H1 (cell line): ENCODE measurements at places on chromosomes 1 and 21.

DNA sequence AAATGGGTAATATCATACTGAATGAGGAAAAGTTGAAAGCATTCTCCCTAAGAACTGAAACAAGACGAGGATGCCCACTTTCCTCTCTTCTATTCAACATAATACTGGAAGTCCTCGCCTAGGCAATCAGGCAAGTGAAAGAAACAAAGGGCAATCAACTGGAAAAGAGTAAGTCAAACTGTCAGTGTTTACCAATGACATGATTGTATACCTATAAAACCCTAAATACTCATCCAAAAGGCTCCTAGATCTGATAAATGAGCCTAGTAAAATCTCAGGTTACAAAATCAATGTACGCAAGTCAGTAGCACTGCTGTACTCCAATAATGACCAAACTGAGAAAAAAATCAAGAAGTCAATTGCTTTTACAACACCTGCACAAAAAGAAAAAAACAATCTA is 575.8 kb upstream of the PRMT6 start:
- DNase-seq: no peak
- H3K4me1 ChIP-seq: no peaks in the 10 kb centered on the region
- no peak overlapping the region for H3K27ac ChIP-seq
- H3K27me3 ChIP-seq: no peaks in the 10 kb centered on the region
- H3K36me3 ChIP-seq: no peaks in the 10 kb centered on the region

DNA sequence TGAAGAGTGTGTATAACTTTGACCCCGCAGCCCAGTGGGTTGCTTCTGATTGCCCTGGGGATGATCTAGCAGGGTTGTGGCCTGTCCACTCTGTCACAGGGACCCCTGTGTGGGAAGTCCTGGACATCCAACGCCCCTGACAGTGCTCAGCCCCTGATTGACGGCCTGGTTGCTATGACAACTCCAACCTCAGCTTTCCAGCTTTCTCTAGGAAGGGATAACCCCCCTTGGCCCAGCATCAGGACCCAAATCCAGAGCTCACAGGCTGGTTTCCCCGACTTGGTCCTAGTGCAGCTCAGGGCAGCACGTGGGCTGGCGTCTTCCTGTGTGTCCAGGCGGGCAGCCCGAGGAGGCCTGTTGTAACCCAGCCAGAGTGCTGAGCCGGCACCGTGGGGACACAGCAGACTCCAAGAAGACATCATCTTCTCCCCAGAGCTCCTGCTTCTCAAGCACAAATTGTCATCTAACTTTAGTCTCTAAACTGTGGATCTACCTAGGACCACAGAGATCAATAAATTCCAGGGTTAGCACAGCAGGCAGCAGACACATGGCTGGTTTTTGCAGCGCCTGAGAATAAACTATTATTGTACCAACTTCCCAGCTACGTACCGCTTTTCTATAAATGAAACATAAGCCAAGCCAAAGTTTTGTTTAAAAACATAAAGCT is 18.9 kb upstream of the PDXK start:
- H3K36me3 ChIP-seq: no peaks in the 10 kb centered on the region; the same call in 1 of the 2 replicates
- no peak for DNase-seq
- H3K4me3 ChIP-seq: no peak overlapping the region
- H3K4me1 ChIP-seq: peaks cover 7% of the 10 kb centered on the region
- H3K27me3 ChIP-seq: no peaks in the 10 kb centered on the region

GRCh38 chr1:215660259-215660658 is 93.2 kb downstream of the KCTD3 start:
- H3K36me3 ChIP-seq: no peaks in the 10 kb centered on the region
- no peaks in the 10 kb centered on the region for H3K4me1 ChIP-seq
- H3K27ac ChIP-seq: no peak overlapping the region
- no peak for DNase-seq
- H3K27me3 ChIP-seq: no peaks in the 10 kb centered on the region

DNA sequence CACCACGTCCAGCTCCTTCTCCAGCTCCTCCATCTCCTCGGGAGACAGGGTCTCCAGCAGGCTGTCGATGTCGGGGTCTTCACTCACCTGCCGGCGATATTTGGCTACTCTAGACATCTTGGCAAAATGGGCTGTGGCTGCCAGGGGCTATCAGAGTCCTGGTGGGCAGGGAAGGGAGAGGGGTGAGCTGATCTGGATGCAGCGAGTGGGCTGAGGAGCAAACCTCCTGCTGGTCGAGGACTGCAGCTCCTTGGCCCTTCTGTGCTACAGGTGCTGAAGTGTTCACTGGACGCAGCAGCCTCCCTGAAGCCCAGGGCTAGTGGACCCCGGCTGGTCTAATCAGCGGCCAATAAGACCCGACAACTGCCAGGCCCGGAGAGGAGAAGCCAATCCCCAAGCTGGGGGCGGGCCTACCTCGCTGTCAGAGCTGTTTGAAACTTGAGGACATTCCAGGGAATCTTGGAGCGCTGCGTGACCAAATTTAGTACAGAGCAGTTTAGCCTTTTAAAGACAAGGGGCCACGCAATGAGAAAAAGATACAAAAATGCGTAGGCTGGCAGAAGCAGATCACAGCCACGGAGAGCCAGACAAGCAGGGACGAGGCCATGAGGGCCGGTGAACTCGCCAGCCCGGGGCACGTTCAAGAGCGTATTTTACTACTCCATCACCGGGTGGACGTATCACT is at the start of gene LMOD1:
Gene LMOD1 (minus strand): TSS at position 325 of the 685 bp plus-strand sequence. CDS start 208 bp downstream, at position 117.
- DNase-seq: peak; percentile 84
- H3K36me3 ChIP-seq: no peaks in the 10 kb centered on the region
- peak within 1 kb of the TSS; percentile 64 for H3K4me3 ChIP-seq
- no peaks in the 10 kb centered on the region for H3K27me3 ChIP-seq
- H3K27ac ChIP-seq: no peak within 1 kb of the TSS
- peaks cover 7% of the 10 kb centered on the region for H3K4me1 ChIP-seq

GRCh38 chr1:92882819-92883218 is 51.0 kb downstream of the RPL5 start:
- no peak overlapping the region for H3K4me3 ChIP-seq
- no peaks in the 10 kb centered on the region for H3K27me3 ChIP-seq
- DNase-seq: no peak
- H3K4me1 ChIP-seq: no peaks in the 10 kb centered on the region; the same call in 1 of the 2 replicates
